RPMI7951 (cell line): ENCODE measurements at places on chromosomes 2 and 18. TPM values are rescaled to one million over a fixed set of nuclear protein-coding genes. Genes with fewer than 3 reads are reported as not detected.
A peak's percentile ranks its signal among the peaks of the same experiment; 100 is the strongest.

- no peak for DNase-seq
Measured at GRCh38 chr2:10022041-10022421, 21.3 kb upstream of the KLF11 start.

DNA sequence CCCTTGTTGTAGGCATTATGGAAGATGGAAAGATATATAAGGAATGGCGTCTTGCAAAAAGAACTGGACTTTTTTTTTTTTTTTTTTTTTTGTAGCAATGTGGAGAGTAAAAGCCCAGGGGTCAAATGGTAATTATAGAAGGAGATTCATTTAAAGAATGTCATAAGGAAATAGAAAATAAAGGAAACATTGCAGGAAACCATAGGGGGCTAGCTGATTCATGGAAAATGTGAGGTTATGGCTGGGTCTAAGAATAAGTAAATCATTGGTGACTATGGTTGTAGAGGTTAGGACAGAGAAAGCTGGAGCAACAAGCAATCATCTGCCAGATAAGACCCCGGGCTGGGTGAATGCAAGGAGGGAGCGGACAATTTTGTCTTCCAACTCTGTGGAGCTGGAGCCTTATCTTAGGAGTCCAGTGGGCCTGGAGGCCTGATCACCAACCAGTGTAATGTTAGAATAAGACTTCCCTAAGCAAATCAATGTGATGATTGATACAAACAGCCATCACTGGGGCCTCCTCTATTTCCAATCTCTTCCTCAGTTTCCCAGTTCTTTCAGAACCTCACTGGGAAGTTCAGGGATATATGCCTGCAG is 201.2 kb upstream of the TNP1 start:
- DNase-seq: no peak

DNA sequence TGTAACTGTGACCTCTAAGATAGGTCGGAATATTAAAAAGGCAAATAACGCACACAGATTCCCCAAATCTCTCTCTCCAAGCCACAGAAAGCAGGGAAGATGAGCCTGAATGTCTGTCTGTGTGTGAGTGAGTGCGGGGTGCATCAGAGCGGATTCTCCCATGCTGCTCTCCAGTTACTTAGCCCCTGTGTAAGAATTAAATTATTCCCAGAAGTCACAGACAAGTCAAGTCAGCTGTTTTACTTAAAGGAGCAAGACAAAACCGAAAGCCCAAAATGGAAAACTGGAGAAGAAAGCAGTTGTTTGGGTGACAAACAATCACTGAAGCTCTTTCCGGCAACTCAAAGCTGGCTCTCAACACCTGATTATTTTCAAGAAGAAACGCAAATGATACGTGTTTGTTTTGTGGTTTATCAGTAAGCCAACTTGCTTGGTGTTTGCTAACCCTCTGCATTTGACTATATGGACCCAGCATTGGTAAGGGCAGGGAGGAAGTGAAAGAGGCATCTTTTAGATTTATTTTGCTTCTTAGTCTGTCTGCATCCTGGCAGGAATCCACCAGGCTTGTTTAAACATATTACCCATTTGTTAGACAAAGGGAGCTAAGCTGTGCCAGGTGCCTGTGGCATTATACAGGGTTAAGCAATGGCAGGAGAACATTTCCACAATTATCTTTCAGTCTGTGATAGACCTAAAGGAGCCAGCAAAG is 121.5 kb upstream of the CREB1 start:
- DNase-seq: peak; percentile 41

Gene AQP12B
- total RNA-seq: not detected in 2 replicates

Gene ACYP2
- total RNA-seq: 19.2 and 20.6 TPM in 2 replicates

Gene RAB6C
- not detected in 2 replicates for total RNA-seq
